Fibroblast of villous mesenchyme (primary cell): ENCODE measurements at places on chromosomes 1 and 21.

DNA sequence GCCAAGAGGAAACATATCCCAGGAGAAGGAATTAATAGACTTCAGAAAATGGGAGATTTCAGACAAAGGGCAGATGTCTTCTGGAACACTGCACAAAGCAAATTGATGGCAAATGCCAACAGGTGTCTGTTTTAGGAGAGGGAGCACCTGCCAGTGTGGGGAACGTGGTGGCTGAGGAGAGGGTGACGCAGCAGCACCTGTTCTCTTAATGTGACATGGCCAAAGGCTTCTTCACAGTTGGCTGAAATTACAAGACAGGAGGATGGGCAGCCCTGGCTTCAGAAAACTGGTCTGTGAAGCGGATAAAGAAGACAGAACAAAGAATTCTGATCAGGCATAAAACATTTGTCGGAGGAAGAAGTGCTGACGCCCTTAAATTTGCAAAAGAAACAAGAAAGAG, 178.7 kb upstream of the RUNX1 start:
- DNase-seq: no peak

DNA sequence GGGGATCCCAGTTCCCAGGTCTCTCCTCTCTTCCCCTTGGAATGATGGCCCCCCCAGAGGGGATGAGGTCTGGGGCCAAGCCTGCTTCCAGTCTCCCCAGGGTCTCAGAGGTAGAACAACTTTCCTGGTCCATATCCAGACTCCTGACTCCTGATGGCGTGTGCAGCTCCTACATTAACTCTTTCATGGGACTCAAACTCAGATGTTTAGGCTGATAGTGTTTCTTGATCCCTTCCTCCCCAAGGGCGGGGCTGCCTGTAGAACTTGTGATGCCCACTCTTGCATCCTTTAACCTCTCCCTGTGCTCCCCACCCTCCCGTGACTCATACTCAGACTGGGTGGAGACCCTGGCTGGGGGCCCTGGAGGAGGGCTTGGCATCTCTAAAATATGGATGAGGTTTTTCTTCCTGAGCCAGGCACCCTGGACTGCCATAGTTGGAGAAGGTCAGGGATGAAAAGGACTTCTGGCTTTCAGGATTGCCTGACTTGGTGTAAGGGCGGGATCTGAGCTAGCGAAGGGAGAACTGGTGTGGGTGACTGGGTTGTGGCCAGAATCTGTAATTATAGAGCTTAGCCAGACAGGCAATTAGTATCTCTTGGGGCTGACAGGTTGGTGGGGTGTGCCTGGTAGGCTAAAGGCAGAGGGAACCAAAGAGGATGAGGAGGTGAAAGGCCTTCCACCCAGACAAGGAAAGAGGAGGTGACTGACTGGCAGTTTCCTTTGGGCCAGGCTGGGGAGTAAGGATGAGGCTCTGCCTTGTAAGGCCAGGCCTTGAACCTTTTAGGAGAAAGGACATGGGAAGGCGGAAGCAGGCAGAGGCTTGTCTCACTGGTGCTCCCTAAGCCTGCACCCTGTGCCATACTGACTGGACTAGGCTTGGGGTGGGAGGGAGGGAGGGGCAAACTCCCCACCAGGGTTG, 1.5 kb downstream of the ATP8B2 start:
- DNase-seq: peak; percentile 76

- DNase-seq: peak; percentile 58
Measured at GRCh38 chr1:232965912-232966217, 15.5 kb downstream of the NTPCR start.

GRCh38 chr1:10789047-10789791, 7.2 kb downstream of the CASZ1 start:
- DNase-seq: no peak

DNA sequence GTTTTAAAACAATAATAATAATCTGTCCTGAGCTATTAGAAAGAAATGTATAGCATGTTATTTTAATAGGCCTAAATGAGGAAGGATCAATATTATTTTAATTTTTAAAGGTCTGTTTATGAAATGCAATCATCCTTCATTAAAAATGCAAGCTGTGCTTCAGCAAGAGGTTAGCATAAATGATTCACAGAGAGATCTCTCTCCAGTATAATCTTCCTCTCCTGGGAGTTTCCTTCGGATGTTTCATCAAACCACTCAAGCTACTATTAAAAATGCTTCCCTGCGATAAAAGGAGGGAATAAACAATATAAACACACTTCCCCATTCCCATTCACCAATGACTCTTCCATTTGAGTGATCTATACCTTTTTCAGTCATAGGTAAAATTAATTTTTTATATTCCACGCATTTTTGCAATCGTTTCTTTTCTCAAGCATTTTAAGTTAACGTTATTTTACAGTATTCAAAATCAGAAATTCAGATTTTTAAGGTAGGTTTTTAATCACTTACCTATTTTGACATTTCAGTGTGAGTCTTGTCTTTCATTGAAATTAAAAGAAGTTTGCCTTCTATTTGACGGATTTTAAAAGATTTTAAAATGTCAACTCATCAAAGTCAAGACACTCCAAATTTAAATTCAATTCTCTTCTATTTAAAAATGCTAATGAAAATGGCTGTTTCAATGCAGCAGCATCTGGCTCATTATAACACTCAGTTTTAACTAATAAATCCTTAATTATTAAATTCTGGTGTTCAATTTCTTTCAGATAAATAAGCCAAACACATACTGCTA, 64.3 kb downstream of the RERE start:
- no peak for DNase-seq

GRCh38 chr1:206878456-206878855, 13.0 kb downstream of the IL20 start:
- DNase-seq: no peak

GRCh38 chr21:38148046-38148445, 108.7 kb upstream of the KCNJ15 start:
- DNase-seq: peak; percentile 39

DNA sequence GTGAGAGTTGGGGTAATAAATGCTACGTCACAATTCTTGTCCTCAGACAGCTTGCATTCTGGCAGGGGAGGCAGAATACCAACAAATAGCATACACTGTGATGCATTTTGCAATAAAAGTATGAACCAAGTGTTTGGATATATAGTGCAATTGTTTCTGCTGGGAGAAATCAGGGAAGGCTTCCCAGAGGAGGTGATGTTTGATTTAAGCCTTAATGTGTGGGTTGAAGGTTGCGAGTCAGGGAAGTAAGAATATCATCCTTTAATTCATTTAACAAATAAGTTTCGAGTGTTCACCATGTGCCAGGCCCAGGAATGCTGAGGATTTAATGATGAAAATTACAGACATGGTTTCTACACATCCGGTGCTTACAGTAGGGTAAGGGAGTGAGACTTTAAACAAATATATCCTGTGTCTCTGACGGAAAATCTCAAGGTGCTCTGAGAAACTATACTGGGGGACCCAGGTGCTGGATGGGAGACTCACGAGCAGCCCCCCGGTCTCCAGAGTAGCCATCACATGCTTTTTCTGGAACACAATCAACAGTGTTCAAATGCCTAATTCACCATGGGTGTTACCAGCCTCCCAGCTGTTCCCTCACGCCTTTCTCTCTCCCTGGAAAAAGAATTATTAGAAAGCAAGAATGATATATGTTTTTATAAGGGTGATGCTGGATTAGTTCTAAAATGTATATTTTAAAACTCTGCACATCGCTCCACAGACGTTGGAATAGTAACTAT, 31.7 kb downstream of the RASSF5 start:
- DNase-seq: no peak

GRCh38 chr1:64242895-64243756, 39.7 kb downstream of the UBE2U start:
- peak; percentile 58 for DNase-seq
